Astrocyte (in vitro differentiated cells and primary cell): ENCODE measurements at places on chromosomes 6 and 20.

DNA sequence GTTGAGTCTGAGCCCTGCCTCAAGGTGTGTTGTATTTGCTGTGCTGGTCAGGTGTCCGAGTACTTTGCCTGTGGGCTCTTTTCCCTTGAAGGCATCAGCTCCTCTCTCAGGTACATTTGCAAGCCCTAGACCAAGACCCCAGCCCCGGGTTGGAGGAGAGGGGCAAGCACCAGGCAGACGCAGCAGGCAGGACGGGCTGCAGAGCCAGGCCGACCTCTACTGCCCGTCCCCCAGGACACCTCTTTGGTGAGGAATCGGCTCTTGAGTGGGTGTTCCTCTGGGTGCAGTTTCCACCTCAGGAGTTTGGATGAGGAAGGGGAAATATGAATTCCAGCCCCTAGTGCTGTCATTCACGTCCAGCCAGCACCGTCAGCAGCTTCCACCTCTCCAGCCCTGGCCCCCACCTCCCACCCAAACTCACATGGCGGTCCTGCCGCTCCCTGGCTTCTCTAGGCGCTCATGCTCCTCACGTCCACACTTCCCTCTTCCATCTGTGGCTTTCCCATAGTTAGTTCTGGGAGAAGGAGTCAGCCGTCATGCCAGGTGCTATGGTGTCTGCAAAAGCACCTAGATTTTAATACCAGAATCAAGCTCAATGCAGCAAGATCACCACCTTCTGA, 183.9 kb downstream of the DLL1 start:
- H3K27me3 ChIP-seq, result no peaks in the 10 kb centered on the region
- no peak overlapping the region for H3K4me3 ChIP-seq
- H3K4me1 ChIP-seq, result no peaks in the 10 kb centered on the region
- no peak for DNase-seq
- no peak overlapping the region for H3K27ac ChIP-seq

DNA sequence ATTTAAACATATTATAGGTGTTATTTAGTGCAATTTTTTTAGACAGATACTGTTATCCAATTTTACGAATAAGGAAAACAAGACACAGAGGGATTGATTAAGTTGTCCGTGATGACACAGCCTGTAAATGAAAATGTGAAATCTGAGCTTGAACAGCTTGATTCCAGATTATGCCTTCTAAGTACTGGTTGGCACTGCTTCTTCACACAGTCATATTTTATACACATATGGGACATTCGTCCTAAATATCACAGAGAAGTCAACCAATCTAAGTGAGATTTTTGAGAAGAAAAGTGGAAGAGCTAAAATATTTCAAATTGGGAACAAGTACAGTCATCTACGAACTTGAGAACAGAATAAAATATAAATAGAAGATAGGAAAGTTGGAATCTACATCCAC, 756.3 kb downstream of the BCKDHB start:
- no peak overlapping the region for H3K4me3 ChIP-seq
- no peaks in the 10 kb centered on the region for H3K36me3 ChIP-seq
- no peaks in the 10 kb centered on the region for H3K4me1 ChIP-seq
- no peak overlapping the region for H3K27ac ChIP-seq

DNA sequence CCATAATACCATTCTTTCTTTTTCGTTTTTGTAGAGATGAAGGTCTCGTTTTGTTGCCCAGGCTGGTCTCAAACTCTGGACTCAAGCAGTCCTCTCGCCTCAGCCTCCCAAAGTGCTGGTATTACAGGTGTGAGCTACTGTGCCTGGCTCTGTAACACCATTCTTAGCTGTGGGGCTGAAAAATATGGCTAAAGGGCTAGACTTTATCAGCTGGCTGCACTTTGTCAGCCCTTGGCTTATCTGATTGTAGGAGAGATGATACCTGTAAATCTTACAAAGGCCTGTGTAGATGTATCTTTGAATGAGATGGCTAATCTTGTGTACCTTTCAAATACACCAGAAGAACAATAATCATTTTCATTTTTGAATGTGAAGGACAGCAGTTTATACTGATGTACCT, 55.2 kb downstream of the ZFAND3 start:
- H3K27ac ChIP-seq, result no peak overlapping the region
- H3K27me3 ChIP-seq, result no peaks in the 10 kb centered on the region
- H3K36me3 ChIP-seq, result no peaks in the 10 kb centered on the region
- no peak for DNase-seq

- H3K36me3 ChIP-seq, result no peaks in the 10 kb centered on the region
- H3K27ac ChIP-seq, result no peak overlapping the region
- H3K4me3 ChIP-seq, result no peak overlapping the region
- H3K27me3 ChIP-seq, result peaks cover 13% of the 10 kb centered on the region
- no peak for DNase-seq
- no peaks in the 10 kb centered on the region for H3K4me1 ChIP-seq
These were observed 6.6 kb upstream of the GFRA4 start for GRCh38 chr20:3669710-3670367.

- H3K4me3 ChIP-seq, result no peak overlapping the region
- no peaks in the 10 kb centered on the region for H3K36me3 ChIP-seq
- H3K27ac ChIP-seq, result no peak overlapping the region
- H3K4me1 ChIP-seq, result peaks cover 5% of the 10 kb centered on the region
These were observed 74.7 kb upstream of the TNFAIP3 start for GRCh38 chr6:137792160-137793033.

DNA sequence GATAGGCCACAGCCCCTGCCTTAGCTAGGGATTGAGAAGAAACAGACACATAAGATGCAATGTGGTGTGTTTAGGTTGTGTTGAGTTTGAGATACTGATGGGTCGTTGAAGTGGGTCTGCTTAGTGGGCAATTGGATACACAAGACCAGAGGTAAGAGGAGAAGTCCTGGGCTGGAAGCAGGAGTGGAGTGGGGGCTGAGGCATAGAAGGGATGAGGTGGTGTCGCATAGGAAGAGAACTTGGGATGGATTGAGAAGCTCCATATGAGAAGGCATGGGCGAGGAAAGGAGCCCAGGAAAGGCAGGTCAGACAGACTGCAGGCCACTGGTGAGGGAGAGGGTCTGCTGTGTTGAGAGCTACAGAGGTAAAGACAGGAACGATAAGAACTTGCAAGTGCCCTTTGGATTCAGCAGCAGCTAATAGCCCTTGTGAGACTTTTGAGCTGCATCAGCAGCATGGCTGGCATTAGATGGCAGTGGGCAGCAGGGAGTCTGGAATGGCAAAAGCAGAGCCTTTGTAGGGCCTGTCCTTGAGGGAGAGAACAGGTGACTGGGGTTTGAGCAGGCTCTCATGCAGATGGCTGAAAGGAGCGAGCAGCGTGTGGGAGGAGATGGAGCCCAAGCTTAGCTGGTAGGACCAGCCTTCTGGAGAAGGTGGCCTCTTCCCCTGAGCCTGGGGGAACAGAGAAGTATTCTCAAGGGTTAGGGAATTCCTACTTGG, 33.2 kb downstream of the PLCG1 start:
- peaks cover 59% of the 10 kb centered on the region for H3K36me3 ChIP-seq
- H3K4me3 ChIP-seq, result no peak overlapping the region
- no peak overlapping the region for H3K27ac ChIP-seq

DNA sequence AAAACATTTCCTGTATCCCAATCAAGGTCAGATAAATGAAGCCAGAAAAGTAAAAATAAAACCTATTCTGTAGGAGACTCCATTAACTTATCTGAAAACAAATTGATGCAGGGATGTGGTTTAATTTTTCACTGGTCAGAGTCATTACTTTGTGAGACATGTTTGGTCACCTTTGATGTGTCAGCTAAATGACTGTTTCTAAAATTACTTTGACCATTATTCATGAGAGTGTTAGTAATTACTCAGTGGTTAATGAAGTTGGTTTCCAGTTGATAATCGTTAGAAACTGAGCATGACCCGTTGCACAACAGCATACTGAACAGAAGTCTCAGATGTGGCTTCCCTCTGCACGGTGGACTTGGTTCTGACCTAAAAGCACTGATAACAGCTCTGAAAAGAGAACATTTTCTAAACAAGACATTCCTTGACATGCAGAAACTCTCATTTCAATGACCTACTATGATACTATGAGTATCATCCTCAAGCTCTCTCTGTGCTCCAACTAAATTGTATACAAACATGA, 410.5 kb upstream of the RNF217 start:
- H3K36me3 ChIP-seq, result no peaks in the 10 kb centered on the region
- no peak overlapping the region for H3K27ac ChIP-seq
- H3K4me3 ChIP-seq, result no peak overlapping the region
- no peaks in the 10 kb centered on the region for H3K4me1 ChIP-seq

DNA sequence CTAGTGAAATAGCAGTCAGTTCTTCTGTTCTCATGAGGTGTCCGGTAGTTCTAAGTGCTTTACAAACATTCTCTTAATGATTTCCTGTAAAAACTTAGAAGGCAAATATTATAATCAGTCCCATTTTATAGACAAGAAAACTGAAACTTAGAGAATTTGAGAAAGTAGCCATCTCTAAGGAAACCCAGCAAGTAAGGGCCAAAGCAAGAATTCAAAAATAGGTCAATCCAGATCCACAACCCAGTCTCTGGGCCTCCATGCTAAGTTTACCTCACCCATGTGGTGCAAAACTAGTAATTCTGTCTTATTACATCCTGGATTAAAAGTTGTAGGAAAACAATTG, 27.6 kb upstream of the ASXL1 start:
- H3K4me1 ChIP-seq, result peaks cover 43% of the 10 kb centered on the region
- H3K36me3 ChIP-seq, result peaks cover 13% of the 10 kb centered on the region
- no peaks in the 10 kb centered on the region for H3K27me3 ChIP-seq
- H3K27ac ChIP-seq, result no peak overlapping the region
- no peak for DNase-seq
- no peak overlapping the region for H3K4me3 ChIP-seq

- H3K36me3 ChIP-seq, result no peaks in the 10 kb centered on the region
- H3K27ac ChIP-seq, result no peak overlapping the region
- peaks cover 10% of the 10 kb centered on the region for H3K4me1 ChIP-seq
These were observed 249.4 kb downstream of the ATXN1 start for GRCh38 chr6:16511723-16512489.

- H3K4me3 ChIP-seq, result no peak overlapping the region
- H3K4me1 ChIP-seq, result peaks cover 26% of the 10 kb centered on the region
- no peaks in the 10 kb centered on the region for H3K36me3 ChIP-seq
- DNase-seq, result no peak
These were observed 69.9 kb downstream of the ATP9A start for GRCh38 chr20:51698252-51698651.

DNA sequence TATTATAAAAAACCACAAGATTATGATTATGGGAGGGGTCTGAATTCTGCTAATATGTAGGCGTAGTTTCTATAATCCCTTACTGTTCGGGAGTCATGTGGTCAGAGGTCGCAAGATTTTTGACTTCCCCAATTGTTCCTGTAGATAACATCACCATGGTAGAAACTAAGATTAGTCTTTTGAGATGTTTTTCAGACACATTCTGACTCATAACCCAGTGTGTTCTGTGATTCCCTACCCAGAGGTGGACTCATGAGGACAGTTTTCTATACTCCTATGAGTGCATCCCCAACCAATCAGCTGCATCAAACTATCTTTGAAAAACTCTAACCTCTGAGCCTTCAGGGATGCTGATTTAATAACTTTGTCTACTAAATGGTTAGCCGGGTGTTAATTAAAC, 175.5 kb downstream of the RFPL4B start:
- no peak for DNase-seq
- no peaks in the 10 kb centered on the region for H3K4me1 ChIP-seq

- no peak overlapping the region for H3K4me3 ChIP-seq
- H3K27ac ChIP-seq, result no peak overlapping the region
These were observed 41.2 kb upstream of the PHIP start for GRCh38 chr6:79119217-79119616.

- H3K36me3 ChIP-seq, result no peaks in the 10 kb centered on the region
- H3K4me1 ChIP-seq, result peaks cover 18% of the 10 kb centered on the region
- no peak for DNase-seq
- H3K4me3 ChIP-seq, result no peak overlapping the region
These were observed 73.4 kb upstream of the FRMD1 start for GRCh38 chr6:168152306-168152963.

DNA sequence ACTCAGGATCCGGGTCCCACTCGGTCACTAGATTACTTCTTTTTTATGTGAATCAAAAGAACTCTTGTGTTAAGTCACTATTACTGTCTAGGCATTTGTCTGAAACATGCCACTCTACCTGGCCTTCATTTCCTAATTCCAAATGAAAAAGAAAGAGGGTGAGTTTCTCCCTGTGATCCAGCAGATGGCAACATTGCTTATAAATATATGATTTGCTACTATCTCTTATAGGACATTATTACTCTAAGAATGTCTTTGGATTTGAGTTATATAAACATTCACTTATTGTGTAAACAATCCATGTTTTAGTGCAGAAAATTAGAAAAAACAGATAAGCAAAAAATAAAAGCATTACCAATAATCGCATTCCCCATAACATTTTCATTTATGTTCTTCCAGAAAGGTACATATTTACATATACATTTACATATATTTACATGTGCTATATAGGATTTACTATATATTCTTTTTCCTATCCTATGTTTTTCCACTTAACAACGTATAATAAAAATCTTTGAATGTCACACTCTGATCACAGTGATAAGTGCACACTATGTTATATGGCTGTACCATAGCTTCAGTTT, 66.9 kb downstream of the FAXC start:
- no peaks in the 10 kb centered on the region for H3K4me1 ChIP-seq
- peak; percentile 18 for DNase-seq
- H3K27me3 ChIP-seq, result no peaks in the 10 kb centered on the region
- H3K4me3 ChIP-seq, result no peak overlapping the region

DNA sequence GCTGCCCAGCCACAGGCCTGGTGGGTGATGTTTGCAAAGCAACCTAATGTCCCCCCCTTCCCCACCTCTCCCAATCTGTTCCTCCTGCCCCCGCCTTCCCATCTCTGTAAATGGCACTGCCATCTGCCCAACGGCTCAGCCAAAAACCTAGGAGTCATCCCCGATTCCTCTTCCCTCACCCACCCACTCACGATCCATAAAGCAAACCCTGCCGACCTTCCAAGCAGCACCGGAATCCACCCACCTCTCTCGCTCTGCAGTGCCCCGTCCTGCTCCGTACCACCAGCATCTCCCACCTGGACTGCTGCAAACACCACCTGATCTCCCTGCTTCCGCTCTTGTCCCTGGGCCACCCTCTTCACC, 37.6 kb downstream of the SULF2 start:
- H3K4me3 ChIP-seq, result no peak overlapping the region
- no peaks in the 10 kb centered on the region for H3K4me1 ChIP-seq
- no peaks in the 10 kb centered on the region for H3K27me3 ChIP-seq
- no peak overlapping the region for H3K27ac ChIP-seq
- DNase-seq, result no peak

- no peak overlapping the region for H3K4me3 ChIP-seq
- no peaks in the 10 kb centered on the region for H3K36me3 ChIP-seq
- H3K4me1 ChIP-seq, result peaks cover 18% of the 10 kb centered on the region
- DNase-seq, result no peak
- no peaks in the 10 kb centered on the region for H3K27me3 ChIP-seq
These were observed 76.1 kb upstream of the NAA20 start for GRCh38 chr20:19940988-19941460.
